Occipital lobe (tissue), 3 donors: ENCODE measurements at places on chromosomes 1 and 21. TPM values are rescaled to one million over a fixed set of nuclear protein-coding genes. Genes with fewer than 3 reads are reported as not detected.

DNA sequence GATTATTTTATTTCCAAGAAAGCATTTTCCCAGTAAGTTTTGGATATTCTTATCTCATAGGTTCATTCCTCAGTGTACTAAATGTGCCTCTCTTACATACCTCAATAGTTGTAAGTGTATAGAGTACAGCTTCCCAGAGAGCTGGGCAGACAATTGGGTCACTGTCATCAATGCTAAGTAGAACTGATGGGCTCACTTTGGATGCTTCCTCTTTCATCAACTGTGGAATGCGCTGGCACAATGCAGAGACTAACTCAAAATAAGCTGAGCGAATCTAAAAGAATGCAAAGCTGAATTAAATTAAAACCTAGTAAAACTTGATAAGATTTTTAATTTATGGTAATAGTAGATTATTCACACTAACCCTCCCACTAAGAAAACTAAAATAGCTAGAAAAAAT is 21.5 kb downstream of the LTN1 start:
- DNase-seq: no peak

DNA sequence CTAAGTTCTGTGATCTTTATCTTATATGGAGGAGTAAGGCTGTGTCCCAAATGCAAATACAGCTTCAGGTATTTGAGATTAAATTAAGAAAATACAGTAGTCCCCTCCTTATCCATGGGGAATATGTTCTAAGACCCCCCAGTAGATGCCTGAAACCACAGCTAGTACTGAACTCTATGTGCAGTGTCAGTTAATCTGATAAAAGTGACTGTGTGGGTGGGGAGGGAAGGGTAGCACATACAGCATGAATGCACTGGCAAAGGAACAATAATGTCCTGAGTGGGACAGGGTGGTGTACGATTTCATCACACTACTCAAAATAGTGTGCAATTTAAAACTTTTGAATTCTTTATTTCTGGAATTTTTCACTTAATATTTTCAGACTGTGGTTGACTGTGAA is 83.1 kb downstream of the HS2ST1 start:
- no peak for DNase-seq

DNA sequence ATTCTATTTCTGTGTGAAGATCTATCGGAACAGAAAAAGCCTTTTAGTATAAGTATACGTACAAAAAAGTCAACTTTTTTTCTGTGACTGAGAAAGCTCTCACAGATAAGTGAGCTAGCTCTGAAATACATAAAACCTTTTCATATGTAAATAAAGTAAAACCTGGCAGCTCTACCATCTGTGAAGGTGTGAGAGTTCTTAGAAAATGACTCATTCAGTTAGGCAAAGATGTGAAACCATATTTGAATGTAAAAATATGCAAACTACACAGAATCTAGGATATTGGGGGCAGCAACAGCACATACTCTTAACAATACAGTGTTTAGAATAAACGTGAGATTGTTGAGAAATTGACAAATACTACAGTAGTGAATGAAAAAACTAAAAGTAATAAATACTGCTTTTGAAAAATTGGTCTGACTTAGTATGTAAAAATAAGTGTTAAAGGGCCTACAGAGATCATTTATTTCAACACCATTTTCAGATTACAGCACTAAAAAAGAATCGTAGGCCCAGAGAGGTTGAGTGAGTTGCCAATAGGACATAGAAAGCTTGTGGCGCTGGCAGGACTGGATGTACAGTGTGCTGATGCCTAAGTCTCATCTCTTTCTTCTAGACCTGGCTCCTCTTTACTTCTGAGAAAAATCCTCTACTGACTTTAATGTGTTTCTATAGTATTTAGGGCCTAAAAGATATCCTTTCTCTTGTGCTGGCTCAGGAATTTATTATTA is 19.8 kb downstream of the ATP6V1G3 start:
- no peak for DNase-seq

DNA sequence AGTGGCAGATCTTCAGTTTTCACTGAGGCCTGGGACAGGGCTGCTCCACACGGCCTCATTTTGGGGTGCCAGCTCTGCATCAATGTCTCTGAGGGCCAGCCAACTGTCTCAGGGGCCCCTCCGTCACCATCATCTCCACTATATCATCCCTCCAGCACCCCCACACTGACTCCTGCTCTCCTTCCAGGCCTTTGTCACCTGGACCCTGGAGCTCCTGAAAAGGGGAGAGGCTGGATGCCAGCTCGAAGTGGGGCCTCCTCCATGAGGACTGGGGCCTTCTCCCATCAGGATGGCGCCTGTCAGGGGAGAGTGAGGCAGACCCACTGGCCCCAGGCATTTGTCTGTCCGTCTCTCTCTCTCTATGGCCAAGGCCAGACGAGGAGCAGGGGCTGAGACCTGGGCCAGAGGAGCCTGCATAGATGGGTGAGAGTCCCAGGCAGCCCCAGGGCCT is 44.7 kb upstream of the LRP8 start:
- DNase-seq: no peak

DNA sequence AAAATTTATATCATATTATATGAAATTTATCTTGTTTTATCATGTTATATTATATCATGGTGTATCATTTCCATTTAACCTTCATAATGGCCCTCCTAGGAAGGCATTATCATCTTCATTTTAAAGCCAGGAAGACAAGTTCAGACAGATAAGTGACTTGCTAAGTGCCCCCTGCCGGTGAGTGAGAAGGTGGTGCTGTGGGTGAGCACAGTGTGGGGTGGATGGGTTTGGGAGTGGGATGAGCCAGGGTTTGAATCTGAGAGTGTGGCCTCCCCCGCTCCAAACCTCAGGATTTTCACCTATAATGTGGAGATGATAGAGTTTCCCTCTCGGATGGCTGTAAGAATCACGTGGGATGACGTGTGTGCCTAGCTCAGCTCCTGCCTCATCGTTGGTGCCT is 108.7 kb upstream of the IGSF21 start:
- DNase-seq: no peak

- DNase-seq: no peak
Measured at GRCh38 chr1:35530946-35531345, 26.3 kb downstream of the KIAA0319L start.

DNA sequence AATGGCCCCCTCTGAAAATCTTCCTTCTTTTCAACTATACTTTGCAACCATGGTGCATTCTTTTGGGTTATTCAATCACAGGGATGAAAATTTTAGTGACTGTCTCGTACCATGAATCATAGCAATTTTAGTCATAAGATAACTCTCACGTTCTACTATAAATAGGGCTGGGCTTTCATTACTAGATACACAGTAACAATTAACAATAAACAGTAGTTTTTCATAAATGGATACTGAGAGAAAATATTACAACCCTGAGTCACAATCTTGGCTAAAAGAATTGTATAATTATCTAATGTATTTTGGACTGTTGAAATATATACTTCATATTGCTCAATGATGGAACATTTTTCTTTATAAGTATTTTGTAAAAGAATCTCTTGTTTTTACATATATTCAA is 96.1 kb downstream of the TEX35 start:
- DNase-seq: no peak

Gene DNASE2B
- total RNA-seq: 0.16 TPM

DNA sequence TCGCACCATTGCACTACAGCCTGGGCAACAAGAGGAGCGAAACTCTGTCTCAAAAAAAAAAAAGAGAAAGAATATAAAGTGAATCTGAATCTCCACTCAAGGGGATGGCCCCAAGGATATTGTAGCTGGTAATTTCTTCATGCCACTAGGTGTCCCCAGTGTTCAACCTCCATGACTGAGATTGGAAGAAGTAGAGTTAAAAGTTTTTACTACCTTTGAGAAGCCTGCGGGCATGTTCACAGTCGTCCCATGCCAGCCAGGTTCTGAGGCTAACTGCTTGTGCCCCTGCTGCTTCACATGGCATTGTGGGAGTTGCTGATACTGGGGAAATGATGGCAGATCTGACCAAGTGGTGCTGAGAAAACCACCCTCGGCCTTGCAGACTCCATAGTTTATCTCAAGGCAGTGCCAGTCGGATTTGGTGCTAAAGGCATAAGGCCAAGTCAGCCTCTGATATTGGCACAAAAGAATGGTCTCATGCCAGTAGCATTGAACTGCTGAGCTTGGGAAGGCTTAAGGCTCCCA is 10.8 kb upstream of the SHISA4 start:
- no peak for DNase-seq
